Lung (tissue), 17 donors: ENCODE measurements at places on chromosomes 11 and 22. TPM values are rescaled to one million over a fixed set of nuclear protein-coding genes. Genes with fewer than 3 reads are reported as not detected.

TSGA10IP gene
- polyA plus RNA-seq: 0.20 TPM

KLHL35 gene
- 2.4 TPM for polyA plus RNA-seq

OR8G1 gene
- not detected for polyA plus RNA-seq

GUCY1A2 gene
- 1.3 TPM for polyA plus RNA-seq

MLC1 gene
- 0.68 TPM for polyA plus RNA-seq

C22orf15 gene
- polyA plus RNA-seq: 8.7 TPM

A4GALT gene
- polyA plus RNA-seq: 29.3 TPM

HORMAD2 gene
- not detected for polyA plus RNA-seq

XBP1 gene
- polyA plus RNA-seq: 324 TPM

CCDC73 gene
- 0.03 TPM for polyA plus RNA-seq

UPK3A gene
- 0.55 TPM for polyA plus RNA-seq

SPI1 gene
- 344 TPM for polyA plus RNA-seq

CABP4 gene
- 2.5 TPM for polyA plus RNA-seq

UCP2 gene
- 203 TPM for polyA plus RNA-seq

OR51M1 gene
- polyA plus RNA-seq: not detected

TESMIN gene
- 0.55 TPM for polyA plus RNA-seq

HEPN1 gene
- polyA plus RNA-seq: not detected

FADS3 gene
- 52.7 TPM for polyA plus RNA-seq

KCTD14 gene
- 24.0 TPM for polyA plus RNA-seq

PKNOX2 gene
- polyA plus RNA-seq: 3.1 TPM
